ENCODE measurements at places on chromosomes 2 and 18.

DNA sequence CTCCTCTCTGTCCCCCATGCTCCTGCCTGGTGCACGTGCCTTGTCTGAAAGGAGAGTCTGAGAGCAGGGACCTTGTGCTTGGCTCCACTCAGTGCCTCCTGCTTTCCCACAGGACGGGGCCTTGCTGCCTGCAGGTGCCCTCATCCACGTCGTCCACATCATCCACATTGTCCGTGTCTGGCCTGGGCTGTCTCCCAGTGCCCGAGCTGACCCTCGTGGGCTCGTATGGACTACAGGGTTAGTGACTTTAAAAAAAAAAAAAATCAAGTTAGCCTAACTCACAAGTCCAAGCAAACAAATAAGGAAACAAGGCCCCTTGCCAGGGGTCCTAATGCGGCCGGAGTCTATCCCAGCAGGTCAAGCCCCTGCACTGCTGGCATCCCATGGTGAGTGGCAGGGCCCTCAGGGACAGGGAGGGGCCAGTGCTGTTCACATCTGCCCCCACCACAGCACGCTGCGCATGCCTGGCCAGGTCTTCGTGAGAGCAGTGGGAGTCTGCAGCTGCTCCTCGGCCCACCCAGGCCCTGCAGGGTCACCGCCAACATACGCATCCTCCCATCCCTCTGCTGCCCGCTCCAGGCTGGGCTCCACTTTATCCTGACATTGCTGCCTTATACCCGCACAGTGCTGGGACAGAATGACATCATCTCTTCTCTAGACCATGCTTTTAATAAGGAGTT is 232.6 kb downstream of the NDUFA10 start:
- DNase-seq = no peak

DNA sequence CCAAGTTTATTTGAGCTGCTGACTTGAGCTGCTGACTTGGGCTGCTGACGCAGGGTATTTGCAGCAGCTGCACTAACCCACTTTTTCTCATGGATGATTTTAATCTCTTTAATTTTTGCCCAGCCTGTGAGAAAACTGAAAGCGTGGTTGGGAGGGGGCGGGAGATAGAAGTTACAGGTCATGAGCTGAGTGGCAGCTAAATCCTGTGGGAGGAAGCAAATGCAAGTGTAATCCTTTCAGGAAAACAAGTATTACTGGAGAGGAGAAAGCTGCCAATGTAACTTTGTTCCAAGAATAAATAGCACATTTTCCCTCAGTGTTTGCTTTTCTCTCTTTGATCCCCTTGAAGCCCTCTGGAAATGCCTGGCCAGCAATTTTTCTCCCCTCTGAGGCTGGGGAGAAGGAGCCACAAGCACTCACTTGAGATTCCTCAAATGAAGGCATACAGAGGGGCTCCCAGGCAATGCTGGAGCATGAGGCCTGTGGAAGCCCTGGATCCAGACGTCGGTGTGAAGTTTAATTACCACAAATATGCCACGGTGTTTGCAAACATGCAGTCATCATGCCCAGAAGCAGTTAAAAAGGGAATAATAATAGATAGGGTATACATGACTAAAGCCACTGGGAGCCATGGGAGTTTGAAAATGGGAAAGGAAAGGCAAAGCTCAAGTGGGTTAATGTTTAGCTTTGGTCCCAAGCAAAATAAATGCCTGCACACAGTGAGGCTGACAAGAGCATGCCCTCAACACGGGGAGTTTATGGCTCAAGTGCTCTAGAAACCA is 10.4 kb upstream of the EVA1A start:
- no peak for DNase-seq

DNA sequence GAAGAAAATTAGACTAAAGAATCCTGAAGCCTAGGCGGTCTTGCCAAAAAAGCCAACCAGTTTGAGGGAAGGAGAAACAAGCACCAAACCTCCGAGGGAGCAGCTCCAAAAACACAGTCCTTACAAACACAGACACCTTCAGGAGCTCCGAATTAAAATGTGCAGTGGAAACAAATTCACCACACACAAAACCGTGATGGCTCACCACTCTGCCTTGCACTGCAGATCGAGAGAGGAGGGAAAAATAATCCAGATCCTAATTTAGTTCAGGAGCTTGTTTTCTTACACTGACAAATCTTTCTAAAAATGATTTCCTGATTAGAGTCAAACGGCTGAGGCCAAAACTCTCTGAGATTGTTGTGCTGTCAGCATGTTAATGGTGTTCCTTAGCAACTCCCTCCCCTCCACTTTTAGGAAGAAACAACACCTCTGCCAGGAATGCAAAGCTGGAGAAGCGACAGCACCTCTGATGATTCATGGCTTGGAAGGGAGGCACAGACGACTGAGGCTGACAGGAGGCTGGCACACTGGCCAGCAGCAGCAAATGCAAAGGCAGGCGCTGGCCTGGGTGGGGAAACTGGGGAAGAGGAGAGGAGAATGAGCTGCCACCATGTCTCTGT is 249.4 kb upstream of the KLHL29 start:
- DNase-seq = no peak

- no peak for DNase-seq
Observed at GRCh38 chr2:230520875-230521155, 104.8 kb downstream of the SP100 start.

- no peak for DNase-seq
Observed at GRCh38 chr2:216635701-216636550, 2.7 kb downstream of the IGFBP2 start.

All from NCI-H187 treated with DMSO at 0.1 percent for 48 hours (cell line).